Effector memory CD8-positive, alpha-beta T cell (primary cell): ENCODE measurements at places on chromosomes 16 and 17.
A peak's percentile ranks its signal among the peaks of the same experiment; 100 is the strongest.

DNA sequence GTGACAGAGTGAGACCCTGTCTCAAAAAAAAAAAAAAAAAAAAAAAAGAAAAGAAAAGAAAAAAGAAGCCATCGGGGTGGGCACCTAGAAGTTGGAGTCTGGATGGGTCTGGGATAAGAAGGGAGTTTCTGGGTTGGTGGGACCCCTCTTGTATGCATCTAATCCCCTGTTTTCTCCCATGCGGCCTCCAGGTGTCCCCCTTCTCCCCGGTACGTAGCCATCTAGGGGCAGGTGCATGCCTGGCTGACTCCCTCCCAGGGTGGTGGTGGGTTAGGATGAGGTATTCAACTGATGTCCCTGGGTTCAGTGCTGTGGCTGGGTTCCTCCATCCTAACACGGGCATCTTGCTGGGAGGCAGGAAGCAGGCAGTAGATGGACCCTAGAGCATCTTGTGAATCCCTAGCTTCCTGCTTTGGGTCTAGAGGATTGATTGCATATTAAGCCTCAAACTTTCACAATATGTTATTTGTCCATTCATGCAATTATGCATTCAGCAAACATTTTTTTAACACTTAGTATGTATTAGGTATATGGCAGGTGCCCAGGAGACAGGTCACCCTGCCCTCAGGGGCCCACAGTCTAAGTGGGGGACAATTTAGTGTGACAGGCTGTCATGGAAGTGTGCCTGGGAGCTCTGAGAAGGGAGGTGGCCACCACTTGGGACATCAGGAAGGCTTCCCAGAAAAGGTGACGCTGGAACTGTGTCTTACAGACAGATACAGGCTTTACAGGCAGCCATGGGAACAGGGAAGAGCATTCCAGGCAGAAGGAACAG, 13.1 kb downstream of the FMNL1 start:
- DNase-seq: no peak

DNA sequence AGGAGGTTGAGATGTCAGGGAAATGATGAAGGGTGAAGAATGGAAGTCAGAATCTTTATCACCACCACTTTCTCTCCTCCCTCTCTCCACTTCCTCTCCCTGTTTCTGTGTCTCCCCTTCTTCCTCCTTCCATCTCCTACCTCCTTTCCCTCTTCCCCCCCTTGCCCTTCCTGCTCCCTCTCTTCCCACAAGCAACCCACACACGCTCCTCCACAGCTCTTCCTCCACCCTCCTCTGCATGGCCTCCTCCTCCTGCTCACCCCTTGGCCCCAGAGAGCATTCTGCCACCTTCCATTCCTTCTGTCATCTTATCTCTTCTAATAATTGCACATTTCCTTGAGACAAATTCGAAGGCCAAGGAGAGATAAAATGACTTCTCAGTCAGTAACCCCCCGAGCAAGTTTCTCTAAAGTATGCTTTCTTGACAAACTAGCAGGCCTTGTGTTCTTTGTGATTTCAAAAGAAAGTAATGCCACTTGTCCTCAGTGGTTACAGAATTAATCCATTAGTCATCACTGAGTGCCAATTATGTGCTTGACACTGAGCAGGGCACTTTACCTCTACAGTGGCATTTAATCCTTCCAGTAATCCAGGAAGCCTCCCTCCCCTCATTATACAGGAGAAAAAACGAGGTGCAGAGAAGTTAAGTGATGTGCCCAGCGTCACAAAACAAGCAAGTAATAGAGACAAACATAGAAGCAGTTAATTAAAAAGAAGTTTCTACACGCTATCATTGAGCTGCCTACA, 72.3 kb upstream of the CCL1 start:
- no peak for DNase-seq

GRCh38 chr16:50160495-50161164, 7.5 kb downstream of the TENT4B start:
- no peak for DNase-seq

DNA sequence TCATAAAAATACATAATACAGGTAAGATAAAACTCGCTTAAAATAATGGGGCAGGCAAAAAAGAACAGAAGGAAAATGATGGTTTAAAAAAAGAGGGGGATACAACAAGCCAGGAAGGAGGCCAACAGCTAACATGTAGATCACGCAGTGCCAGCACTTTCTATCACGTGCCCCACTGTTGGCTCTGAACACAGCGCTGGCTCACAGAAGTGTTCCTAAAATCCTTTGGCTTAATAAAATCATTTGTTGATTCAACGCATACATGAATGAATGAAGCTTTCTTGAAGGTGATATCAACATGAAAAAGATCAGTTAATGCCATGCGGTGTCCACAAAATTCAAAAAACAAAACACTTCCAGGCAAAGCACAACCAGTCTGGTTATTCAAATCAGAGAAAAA, 8.5 kb downstream of the ITGAE start:
- no peak for DNase-seq

DNA sequence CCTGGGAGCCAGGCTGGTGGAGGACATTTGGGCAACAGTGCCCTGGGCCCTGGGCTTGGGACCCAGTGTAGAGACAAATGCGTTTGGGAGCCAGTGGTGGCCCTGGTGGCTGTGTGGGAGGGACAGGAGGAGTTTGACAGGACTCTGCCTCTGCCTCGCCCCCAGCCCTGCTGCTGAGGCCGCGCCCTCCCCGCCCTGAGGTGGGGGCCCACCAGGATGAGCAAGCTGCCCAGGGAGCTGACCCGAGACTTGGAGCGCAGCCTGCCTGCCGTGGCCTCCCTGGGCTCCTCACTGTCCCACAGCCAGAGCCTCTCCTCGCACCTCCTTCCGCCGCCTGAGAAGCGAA, 11.9 kb upstream of the TCAP start:
- DNase-seq: no peak

- DNase-seq: no peak
Measured at GRCh38 chr16:27425961-27426360, 24.0 kb downstream of the IL21R start.

DNA sequence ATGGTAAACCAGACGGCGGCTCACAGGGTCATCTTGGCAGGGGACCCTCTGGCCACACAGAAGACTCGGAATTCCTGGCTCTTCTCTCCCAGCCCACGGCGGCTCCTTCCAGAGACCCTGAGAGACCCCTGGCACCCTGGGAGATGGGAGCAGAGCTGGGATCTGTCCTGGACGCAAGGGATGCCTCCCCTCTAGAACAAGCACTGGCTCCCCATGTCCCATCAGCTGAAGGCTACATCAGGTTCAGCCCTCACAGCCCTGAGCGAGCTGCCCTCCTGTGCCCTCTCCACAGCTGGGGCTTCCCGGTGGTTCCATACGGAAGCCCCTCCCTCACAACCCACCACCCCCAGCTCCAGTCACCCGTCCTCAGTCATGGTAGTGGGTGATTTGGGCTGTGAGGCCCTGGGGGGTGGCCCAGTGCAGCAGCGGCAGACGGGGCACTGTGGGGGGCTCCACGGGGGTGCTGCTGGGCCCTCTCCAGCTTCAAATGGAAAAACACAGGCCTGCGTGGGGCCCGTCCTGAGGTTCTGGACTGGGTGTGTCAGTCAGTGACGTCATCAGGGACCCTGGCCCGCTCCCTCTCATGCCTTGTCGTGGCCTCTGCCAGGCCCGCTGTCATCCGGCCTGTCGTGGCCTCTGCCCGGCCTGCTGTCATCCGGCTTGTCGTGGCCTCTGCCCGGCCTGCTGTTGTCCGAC, 13.0 kb upstream of the CBFA2T3 start:
- no peak for DNase-seq

GRCh38 chr16:61842666-61843065, 193.6 kb downstream of the CDH8 start:
- no peak for DNase-seq

DNA sequence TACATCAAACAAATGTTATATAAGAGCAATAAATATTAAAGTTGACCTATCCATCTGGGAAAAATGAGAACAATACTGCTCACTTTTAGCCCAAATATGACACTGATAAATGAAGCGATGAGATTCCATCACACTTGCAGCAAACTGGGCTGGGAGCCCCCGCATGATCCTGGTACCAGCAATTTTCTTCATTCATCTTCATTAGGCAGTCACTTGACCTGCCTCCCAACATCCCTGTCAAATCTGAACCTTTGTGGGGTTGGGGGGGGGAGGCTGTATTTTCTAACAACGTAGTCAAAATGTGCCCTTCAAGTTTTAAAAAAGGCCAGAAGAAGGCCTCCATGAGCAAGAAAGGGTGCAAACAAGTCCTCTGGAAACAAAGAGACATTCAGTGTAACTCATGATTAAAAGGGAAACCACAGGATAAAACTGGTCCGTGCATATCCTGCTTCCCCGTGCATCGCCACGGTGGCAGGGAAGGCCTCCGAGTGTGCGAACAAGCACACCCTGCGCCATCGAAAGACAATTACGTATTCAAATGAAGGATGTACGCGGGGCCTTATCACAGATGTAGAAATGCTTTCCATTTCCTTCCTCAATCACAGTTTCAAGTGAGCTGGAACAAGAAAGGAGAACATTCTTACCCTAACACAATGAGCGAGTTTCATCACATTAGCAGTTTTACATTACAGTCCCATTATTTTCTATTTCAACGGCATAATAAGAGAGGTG, 48.4 kb downstream of the TOX3 start:
- DNase-seq: no peak

DNA sequence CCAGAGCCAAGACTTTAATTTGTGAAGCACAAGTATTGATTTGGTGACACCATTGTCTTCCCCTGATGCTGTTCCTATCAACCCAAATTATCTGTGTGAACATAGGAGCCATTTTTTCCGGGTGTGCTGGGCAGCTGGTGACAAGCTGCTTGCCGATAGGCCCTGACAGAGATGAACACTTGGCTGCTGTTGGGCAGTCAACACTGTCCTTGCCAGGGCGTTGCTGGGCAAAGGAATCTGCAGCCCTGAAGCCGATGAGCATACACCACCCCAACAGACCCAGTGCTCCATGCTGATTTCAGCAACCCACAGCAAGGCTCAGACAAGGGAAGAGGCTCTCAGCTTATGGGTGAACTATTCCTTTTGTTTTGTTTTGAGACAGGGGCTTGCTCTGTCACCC, 105.4 kb downstream of the YPEL2 start:
- no peak for DNase-seq

- DNase-seq: peak; percentile 27
Measured at GRCh38 chr17:65231662-65232335, 94.6 kb downstream of the RGS9 start.

DNA sequence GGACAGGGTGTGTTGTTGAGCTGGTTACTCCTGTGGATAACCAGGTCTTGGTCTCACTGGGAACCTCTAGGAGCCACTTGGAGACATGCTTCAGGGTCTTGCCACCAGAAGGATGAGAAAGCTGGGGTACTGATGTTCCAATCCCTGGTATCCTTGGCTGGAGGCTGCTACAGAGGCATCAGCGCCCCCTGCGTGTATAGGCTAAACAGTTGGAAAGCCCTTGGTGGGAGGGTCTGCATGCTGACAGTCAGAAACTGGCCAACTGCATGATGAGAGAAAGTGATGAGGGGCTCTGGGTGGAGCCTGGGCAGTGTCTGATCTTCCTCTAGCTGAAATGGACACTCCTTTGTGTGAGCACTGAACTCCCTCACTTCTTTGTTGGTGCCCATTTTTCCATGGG, 536.9 kb downstream of the XYLT1 start:
- DNase-seq: no peak

DNA sequence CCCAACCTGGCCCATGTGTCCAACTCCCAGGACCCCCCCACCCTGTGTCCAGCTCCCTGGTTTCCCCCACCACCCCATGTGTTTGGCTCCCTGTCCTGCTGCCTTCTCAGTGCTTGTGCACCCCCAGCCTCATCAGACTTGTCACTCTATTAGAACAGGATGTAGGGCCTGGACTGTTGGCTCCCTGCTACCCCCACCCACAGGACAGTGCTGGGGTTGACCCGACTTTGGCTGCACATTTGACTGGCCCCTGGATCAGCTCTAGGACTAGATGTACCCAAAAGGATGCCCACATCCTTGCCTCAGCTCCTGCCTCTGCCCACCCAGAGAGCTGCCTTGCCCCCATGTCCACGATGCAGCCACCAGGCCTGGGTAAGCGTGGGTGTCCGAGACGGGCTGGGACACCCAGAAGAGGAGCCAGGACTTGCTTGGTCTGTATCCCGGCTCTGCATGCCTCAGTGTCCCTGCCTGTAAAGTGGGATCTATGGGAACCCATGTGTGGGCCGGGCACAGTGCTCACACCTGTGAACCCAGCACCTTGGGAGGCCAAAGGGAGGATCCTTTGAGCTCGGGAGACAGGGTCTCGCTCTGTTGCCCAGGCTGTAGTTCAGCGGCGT, 1.5 kb upstream of the CCDC57 start:
- DNase-seq: no peak

DNA sequence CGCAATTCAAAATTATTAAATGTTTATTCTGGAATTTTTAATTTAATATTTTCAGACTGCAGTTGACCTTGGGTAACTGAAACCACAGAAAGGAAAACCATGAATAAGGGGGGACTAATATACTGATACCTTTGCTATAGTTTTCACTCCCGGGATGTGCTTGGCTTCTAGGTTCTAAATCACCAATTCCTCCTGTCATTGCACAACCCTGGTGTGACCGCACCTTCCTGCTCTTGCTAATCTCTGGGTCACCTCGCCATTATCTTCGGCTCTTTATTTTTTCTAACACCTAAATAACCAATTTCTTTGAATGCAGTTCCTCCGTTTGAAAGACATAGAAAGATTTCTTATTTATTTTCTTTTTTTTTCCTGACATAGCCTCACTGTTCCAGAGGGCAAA, 634.5 kb upstream of the GOT2 start:
- DNase-seq: no peak

GRCh38 chr17:48429638-48430586, at the start of gene SKAP1:
Gene SKAP1 (minus strand): TSS chr17:48430214.
- peak; percentile 56 for DNase-seq

GRCh38 chr16:54165174-54165911, 121.2 kb downstream of the IRX3 start:
- DNase-seq: no peak

- DNase-seq: peak; percentile 91
Measured at GRCh38 chr17:2400877-2401425, at the start of gene MNT. Gene MNT (minus strand): TSS chr17:2401060. CDS start chr17:2400712, 348 bp downstream.

- DNase-seq: peak; percentile 74
Measured at GRCh38 chr17:8745586-8746500, 1.2 kb upstream of the CCDC42 start.

GRCh38 chr17:8124350-8125153, 646 bp upstream of the HES7 start:
- DNase-seq: no peak

GRCh38 chr17:17088086-17088485, 45.8 kb downstream of the MPRIP start:
- no peak for DNase-seq

- no peak for DNase-seq
Measured at GRCh38 chr17:73973586-73974409, 229.7 kb upstream of the RPL38 start.

- no peak for DNase-seq
Measured at GRCh38 chr16:35195864-35196216, 1736.4 kb downstream of the TP53TG3F start.

- no peak for DNase-seq
Measured at GRCh38 chr17:63483038-63483437, 6.2 kb downstream of the ACE start.

- peak; percentile 36 for DNase-seq
Measured at GRCh38 chr17:13002761-13003453, 14.9 kb downstream of the ELAC2 start.

GRCh38 chr17:50556803-50557202, 3.7 kb upstream of the CACNA1G start:
- DNase-seq: no peak

- DNase-seq: no peak
Measured at GRCh38 chr16:31486045-31486444, 3.1 kb downstream of the SLC5A2 start.
